ENCODE measurements at places on chromosomes 4 and X.

DNA sequence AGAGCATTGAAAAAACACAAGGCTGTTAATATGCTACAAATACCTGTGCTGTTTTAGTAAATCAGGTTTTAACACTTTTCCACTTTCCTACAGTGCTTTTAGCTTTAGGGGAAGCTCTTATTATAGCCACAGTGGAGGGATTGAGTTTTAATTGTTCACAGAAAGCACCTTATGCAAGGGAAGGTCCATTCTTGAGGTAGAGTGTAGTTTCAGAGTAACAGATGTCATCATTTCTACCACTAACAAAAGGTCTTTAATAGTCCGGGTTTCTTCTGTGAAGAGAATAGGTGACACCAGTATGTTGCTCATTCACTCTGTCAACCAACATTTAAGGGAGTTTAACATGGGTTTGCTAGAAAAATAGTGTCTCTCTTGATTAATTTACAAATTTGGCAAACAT is 104.4 kb downstream of the STIM2 start:
- DNase-seq, result no peak

DNA sequence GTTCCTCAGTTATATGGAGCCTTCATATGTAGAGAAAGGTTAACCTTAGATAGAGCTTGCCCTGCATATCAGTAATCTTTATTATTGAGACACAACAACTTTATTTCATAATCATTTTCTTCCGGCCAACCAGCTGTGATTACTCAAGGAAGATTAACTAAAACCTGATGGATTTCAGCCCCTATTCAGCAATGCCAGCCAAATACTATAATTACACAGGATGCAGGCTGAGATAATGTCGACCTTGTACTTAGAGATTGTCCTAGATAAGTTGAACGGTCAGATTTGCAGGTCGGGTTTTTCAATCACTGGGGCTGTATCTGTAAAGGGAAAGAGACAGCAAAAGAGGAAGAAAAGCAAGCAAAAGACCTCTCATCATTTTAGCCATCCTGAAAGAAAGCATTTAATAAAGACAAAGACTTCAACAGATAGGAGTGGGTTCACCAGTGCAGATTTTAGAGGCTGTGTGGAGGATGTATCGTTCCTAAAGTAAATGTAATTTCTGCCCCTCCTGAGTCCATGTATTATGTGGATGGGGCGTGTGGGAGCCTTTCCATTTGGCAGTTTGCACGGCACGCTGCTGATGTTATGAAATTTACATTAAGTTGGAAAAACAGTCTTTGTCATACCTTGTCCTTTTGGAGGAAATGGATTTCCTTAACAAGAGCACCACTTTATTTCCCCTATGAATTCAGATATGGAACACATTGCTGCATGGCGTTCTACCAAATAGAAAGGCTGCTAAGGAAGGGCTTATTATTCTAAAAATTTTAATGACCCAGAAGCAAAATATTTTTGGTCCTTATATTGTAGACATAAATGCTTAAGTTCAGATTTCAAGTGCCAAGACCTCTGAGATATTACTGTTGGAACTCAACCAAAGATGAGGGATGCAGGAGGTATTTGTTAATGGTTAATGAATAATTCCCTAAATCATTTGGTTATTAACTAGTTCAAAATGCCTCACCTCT is 496.7 kb downstream of the SPRY1 start:
- DNase-seq, result no peak

GRCh38 chr4:109510687-109511086 is 49.4 kb upstream of the MCUB start:
- no peak for DNase-seq

DNA sequence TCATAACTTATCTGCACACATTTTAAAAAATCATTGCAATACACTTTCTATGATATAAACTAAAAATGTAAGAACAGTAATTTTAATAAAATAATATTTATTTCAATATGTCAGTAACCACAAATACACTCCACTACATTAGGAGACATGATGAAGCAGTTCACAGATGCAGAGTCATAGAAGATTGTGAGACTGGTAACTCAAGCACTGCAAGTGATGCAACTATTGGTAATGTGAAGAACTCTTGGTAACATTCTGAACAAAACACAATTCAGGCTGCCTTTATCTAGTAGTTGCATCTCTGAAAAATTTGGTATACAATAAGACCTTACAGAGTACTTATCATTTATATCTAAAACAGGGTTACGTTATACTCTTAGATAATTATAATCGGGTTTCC is 52.6 kb upstream of the LRAT start:
- no peak for DNase-seq

- no peak for DNase-seq
Measured at GRCh38 chr4:79466621-79467020, 58.6 kb upstream of the GK2 start.

DNA sequence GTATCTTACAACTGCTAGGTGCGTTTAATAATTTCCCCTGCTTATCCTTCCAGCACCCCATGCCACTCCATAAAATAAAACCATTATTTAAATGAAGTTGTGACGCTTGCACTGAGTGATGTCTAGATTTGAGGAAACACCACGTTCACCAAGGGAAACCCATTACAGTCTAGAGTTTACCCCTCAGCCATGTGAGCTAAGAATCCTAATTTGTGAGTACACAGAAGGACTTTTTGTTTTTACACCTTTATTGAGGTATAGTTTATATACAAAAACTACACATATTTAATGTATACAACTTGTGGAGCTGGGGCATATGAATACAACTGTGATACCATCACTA is 326.8 kb downstream of the RAPGEF2 start:
- no peak for DNase-seq

- DNase-seq, result no peak
Measured at GRCh38 chrX:138191998-138192397, 519.5 kb downstream of the FGF13 start.

DNA sequence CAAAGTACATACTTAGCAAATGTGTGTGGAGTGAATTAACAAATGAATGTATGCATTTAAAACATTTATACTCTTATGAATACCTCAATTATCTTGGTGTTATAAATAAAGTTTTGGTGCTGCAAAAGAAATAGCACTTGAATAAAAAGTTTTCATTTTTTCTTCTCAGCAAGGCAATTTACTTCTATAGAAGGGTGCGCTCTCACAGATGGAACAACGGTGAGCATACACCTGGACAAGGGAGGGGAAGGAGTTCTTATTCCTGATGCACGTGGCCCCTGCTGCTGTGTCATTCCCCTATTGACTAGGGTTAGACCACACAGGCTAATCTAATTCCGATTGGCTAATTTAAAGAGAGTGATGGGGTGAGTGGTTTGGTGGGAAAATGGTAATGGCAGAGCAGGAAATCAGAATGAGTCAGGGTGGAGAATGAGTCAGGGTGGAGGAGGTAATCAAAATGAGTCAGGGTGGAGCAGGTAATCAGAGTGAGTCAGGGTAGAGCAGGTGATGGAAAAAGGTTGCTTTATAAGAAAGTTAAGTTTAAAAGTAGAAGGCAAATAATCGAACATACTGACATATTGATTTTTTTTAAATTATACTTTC is 28.2 kb upstream of the PGK1 start:
- no peak for DNase-seq

- DNase-seq, result no peak
Measured at GRCh38 chr4:34534916-34535315, 1709.4 kb downstream of the ARAP2 start.

DNA sequence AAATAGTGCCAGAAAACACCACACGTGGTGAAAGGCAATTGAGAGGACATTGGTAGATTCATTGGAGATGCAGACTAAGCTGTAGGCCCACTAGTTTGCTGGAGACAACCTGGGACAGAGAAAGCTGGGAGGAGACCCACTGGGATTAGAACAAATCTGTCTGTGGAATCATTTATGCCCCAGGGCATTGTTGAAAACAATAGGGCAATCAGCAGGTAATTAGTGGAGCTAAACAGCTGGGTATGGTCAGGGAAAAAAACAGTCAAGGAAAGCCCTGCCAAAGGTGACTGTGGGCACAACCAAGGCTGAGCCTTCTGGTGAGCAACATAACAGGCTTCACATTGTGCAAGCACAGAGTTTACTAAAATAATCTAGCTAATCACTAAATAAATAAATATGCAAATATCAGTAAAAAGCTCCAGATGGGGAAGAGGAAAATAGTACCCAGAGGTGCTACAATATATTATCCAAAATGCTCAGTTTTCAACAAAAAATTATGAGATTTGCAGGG is 9.0 kb downstream of the TCEAL3 start:
- no peak for DNase-seq

DNA sequence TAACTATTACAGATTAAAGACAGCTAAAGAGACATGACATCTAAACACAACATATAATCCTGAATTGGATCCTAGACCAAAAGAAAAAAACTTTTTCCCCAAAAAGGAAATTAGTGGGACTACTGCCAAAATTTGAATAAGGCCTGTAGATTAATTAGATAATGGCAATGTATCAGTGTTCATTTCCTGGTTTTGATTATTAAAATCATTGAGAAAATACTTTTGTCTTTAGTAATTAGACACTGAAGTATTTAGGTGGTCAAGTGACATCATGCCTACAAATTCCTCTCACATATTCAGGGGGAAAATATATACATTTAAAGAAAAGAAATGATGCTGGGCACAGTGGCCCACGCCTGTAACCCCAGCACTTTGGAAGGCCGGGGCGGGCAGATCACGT is 10.4 kb upstream of the USO1 start:
- DNase-seq, result no peak

All from ascending aorta (tissue), 2 donors.